ENCODE measurements at places on chromosomes 13 and 19. TPM values are rescaled to one million over a fixed set of nuclear protein-coding genes. Genes with fewer than 3 reads are reported as not detected.

C13orf46 gene
- total RNA-seq, result 0.03 TPM

MYO1F gene
- total RNA-seq, result not detected

NALCN gene
- total RNA-seq, result 3.3 TPM

LILRB3 gene
- total RNA-seq, result not detected

C19orf33 gene
- 51.9 TPM for total RNA-seq

- DNase-seq, result no peak
Observed at GRCh38 chr13:92101801-92102200, 703.4 kb downstream of the GPC5 start.

DNA sequence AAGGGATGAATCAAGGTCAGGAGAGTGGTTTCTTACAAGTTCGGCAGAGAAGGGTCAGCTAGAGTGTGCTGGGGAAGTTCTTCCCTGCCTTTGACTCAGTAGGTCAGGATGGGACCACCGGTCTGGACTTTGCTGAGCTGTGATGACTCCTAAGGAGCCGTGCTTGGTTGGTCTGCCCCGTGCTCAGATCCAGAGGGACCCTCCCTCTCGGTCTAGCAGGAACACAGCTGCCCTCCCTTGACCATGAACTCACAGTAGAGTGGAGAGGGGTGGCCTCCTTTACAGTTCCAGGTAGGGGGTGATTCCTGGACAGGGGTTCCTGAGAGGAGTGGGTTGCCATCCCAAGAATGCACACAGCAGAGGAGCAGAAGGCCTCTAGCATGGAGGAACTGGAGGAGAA, 4.3 kb downstream of the RPS19 start:
- DNase-seq, result no peak

- peak; percentile 59 for DNase-seq
Observed at GRCh38 chr13:27481766-27482165, 31.4 kb upstream of the MTIF3 start.

DNA sequence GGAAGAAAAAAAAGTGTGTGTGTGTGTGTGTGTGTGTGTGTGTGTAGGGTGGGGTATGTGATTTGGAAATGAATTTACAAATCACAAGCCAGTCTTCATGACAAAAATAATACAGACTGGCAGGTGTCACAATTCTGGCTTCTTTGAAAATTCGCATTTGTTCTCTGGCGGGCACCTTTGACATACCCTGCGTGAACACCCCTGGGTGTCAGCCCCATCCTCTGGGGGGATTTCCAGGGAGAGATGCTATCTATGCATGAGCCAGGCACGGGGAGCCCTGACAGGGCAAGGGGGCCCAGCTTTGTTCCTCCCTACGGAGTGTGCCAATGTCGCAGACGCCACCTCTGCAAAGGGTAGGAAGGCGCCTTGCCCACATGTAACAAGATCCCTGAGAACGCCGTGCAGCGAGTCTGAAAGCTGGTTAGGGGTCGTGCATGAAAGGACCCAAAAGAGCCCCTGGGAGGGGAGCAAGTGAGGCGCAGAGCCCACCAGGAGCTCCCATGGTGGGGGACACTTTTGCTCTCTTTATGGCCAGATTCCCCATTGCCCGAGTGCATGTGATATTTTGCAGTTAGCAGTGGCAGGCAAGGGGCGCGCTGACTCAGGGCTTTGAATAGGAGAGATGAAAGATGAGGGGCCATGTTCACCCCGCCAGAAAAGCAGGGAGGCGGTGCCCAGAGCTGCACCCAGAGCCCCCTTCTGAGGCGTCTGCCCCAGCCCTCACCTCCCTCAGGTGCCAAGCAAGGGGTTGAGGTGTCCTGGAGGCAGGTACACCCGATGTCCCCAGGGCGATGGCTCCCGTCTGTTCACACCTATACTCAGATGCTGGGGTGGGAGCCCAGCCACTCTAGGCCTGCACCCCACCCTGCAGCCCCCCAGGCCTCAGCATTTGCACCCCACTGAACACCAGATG, 45.3 kb downstream of the KLF2 start:
- no peak for DNase-seq

- DNase-seq, result peak; percentile 41
Observed at GRCh38 chr19:17246681-17247425, 1.1 kb upstream of the NR2F6 start.

- no peak for DNase-seq
Observed at GRCh38 chr19:51001515-51001914, at the start of gene KLK8. Gene KLK8, minus strand, starts transcription at chr19:51001604. Its CDS starts 437 bp downstream, at chr19:51001167.

Data from HT1080 (cell line).